ENCODE measurements at places on chromosomes 2 and 18. TPM values are rescaled to one million over a fixed set of nuclear protein-coding genes. Genes with fewer than 3 reads are reported as not detected.

Gene PTRHD1
- total RNA-seq = 30.6 TPM

GRCh38 chr2:62362561-62362960, 143.4 kb downstream of the TMEM17 start:
- DNase-seq = no peak
- H3K36me3 ChIP-seq = no peaks in the 10 kb centered on the region
- no peak overlapping the region for H3K4me3 ChIP-seq
- H3K4me1 ChIP-seq = no peaks in the 10 kb centered on the region
- H3K27ac ChIP-seq = no peak overlapping the region
- H3K27me3 ChIP-seq = peaks cover 7% of the 10 kb centered on the region

- H3K4me3 ChIP-seq = no peak overlapping the region
- no peak overlapping the region for H3K27ac ChIP-seq
- H3K27me3 ChIP-seq = peaks cover 15% of the 10 kb centered on the region
Observed at GRCh38 chr2:134089454-134089853, 164.4 kb upstream of the MGAT5 start.

DNA sequence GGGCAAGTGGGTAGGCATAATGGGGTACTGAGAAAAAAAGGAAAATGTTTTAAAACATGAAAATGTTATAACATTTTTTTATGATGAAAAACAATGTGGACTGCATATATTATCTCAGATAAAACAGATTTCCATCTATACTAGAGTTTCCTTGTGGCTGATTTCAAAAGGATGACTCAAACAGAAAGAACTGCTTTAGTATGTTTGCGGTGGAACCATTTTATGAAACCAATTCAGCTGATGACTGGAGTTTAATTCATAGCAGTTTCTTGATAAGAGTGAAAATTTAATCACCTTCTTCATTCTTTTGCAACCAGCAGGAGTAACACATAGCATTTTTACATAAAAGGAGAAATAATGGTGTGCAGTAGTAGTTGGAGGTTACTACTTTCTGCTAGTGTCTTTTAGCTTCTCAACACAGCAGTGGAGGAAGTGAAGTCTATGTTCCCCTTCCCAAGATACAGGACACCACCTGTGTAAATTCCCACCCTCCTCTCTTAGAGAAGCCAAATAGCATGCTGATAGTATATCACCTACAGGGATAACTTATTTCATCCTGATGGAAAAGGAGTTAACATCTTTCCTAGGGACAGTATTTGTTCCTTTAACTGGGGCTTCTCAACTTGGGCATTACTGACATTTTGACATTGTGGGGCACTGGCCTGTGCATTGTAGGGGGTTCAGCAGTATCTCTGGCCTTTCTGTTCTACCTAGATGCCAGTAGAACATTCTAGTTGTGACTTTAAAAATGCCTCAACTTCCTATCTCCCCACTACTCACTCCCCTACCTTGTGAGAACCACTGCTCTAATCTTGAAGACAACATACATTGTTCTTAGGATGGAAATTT, 29.9 kb downstream of the PELI1 start:
- no peaks in the 10 kb centered on the region for H3K36me3 ChIP-seq
- H3K27me3 ChIP-seq = no peaks in the 10 kb centered on the region
- DNase-seq = peak; percentile 69
- H3K27ac ChIP-seq = peak overlapping the region; percentile 71
- peak overlapping the region; percentile 58 for H3K4me3 ChIP-seq

Gene SFT2D3
- total RNA-seq = 3.1 TPM

Gene RAMP1
- total RNA-seq = 1.6 TPM

Gene TOGARAM2
- not detected for total RNA-seq

DNA sequence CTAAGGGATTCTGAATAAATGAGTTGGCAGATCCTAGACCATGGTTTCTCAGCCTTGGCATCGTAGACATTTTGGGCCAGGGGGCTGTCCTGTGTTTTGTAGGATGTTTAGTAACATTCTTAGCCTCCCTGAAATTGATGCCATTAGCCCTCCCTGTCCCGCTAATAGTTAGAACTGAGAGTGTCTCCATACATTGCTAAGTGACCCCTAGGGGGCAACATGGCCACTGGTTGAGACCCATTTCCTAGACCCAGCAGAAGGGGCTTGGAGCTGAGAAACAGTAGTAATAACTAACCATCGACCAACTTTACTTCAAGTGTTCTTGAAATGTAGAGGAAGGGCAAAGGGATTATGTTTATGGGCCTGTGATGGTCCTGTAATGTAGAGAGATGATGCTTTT, 40.8 kb downstream of the KCMF1 start:
- no peak for DNase-seq
- H3K36me3 ChIP-seq = peaks cover 32% of the 10 kb centered on the region
- H3K27ac ChIP-seq = peak overlapping the region; percentile 28
- H3K4me1 ChIP-seq = peaks cover 82% of the 10 kb centered on the region

GRCh38 chr2:186484062-186484735, 1.9 kb upstream of the ZC3H15 start:
- peaks cover 4% of the 10 kb centered on the region for H3K27me3 ChIP-seq
- peak overlapping the region; percentile 100 for H3K4me3 ChIP-seq
- peaks cover 50% of the 10 kb centered on the region for H3K4me1 ChIP-seq
- H3K27ac ChIP-seq = no peak overlapping the region

- H3K4me3 ChIP-seq = peak overlapping the region; percentile 43
- H3K27ac ChIP-seq = no peak overlapping the region
- H3K4me1 ChIP-seq = peaks cover 23% of the 10 kb centered on the region
- H3K36me3 ChIP-seq = peaks cover 5% of the 10 kb centered on the region
Observed at GRCh38 chr18:57430079-57431001, 4.8 kb upstream of the ONECUT2 start.

GRCh38 chr2:172440795-172441194, 13.4 kb downstream of the ITGA6 start:
- DNase-seq = no peak
- no peaks in the 10 kb centered on the region for H3K27me3 ChIP-seq
- peaks cover 5% of the 10 kb centered on the region for H3K36me3 ChIP-seq
- 0 out of 2 replicates have a peak overlapping the region, but pooled peaks have one; percentile 8 for H3K4me3 ChIP-seq

DNA sequence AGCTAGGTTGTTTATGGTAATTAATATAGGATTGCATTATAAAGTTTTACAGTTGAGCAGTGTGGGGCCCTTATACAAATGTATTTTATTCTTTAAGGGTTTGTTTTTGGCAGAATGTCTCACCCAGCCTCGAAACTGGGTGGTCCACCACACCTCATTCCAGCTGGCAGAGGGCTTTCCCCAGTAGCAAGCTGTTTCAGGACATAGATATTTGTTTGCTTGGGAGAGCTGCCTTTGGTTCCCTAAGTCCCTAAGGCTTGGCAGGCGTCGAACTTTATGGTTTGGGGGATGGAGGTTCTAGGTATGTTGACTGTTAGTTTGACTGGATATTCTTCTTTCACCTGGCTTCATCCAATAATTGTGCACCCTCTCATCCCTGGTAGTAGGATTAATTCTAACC, 205.9 kb downstream of the KCNS3 start:
- no peaks in the 10 kb centered on the region for H3K36me3 ChIP-seq
- H3K4me3 ChIP-seq = no peak overlapping the region
- H3K4me1 ChIP-seq = no peaks in the 10 kb centered on the region
- peaks cover 3% of the 10 kb centered on the region for H3K27me3 ChIP-seq
- no peak overlapping the region for H3K27ac ChIP-seq
- no peak for DNase-seq

- no peak for DNase-seq
- H3K36me3 ChIP-seq = no peaks in the 10 kb centered on the region
- H3K4me3 ChIP-seq = no peak overlapping the region
- no peaks in the 10 kb centered on the region for H3K4me1 ChIP-seq
Observed at GRCh38 chr2:105248316-105249070, 7.0 kb downstream of the GPR45 start.

DNA sequence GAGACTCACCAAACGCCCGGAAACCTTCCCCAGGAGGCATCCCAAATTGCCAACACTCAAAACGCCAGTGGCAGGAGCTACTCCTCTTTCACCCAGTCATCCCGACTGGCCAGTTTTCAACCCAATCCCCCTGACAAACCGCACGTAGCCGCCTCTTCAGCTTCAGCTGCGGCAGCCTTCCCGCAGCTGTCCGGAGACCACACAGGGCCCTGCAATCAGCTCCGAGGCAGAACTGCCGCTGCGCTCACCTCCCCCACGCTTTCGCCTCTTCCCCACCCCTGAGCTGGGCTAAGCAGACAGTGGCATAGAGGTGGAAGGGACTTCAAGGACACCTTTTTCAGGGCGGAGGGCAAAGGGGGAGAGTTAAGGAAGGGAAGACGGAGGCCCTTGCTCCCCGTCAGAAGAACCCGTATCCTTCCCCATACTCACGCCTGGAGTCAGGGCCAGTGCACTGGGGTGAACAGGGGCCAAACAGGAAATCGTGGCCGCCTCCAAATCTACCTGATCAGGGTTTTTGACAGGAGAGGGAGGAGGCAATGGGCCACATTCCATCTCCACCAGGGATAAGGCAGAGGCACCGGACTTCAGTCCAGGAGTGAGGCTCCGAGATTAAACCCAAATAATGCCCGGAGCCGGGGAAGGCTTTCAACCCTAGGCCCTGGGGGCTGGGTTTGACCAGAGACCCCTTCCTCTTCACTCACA, 16.9 kb downstream of the CYP26B1 start:
- peaks cover 12% of the 10 kb centered on the region for H3K27me3 ChIP-seq
- no peaks in the 10 kb centered on the region for H3K36me3 ChIP-seq
- no peak overlapping the region for H3K27ac ChIP-seq
- H3K4me3 ChIP-seq = no peak overlapping the region
- DNase-seq = no peak

- DNase-seq = no peak
- peaks cover 6% of the 10 kb centered on the region for H3K36me3 ChIP-seq
- H3K4me3 ChIP-seq = peak overlapping the region; percentile 93
Observed at GRCh38 chr2:47401789-47402554, 984 bp upstream of the MSH2 start.

DNA sequence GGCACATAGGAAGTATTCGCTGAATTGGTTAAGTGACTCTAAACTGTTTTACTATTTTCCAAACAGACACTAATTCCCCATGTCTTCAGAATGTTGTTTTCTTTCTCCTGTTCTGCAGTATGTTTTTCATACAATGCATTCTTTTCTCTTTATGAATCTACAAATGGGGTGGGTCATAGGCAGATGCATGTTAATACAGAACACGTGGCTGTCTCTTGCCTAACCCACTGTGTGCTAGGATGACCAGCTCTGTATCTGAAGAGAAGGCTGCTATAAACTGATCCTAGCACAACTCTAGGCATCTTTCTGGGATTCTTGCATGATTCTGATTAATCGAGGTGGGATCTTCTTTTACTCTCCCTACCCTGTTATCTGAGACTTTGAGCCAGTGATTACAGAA, 826.0 kb downstream of the PLCL1 start:
- H3K36me3 ChIP-seq = no peaks in the 10 kb centered on the region
- no peaks in the 10 kb centered on the region for H3K27me3 ChIP-seq
- no peaks in the 10 kb centered on the region for H3K4me1 ChIP-seq
- no peak overlapping the region for H3K27ac ChIP-seq
- DNase-seq = no peak
- no peak overlapping the region for H3K4me3 ChIP-seq

DNA sequence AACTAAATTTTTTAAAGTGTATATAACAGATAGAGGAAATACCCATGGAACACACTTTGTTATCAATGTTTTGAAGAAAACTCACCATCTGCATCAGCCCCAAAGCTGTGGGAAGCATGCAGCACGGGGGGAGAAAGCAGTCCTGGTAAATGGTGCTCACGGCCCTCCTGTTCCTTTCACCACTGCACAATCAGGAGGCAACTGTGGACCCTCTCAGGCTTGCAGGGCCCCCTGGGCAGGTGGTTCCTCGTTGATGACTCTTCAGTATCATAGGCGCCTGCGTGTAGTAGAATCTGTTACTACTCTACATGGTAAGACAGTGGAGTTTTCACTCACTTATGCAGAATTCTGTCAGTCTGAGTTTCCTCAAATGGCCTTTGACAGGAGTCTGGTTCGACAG, 4.9 kb upstream of the CNDP1 start:
- no peak for DNase-seq
- H3K4me3 ChIP-seq = no peak overlapping the region
- H3K4me1 ChIP-seq = no peaks in the 10 kb centered on the region
- H3K27me3 ChIP-seq = peaks cover 25% of the 10 kb centered on the region
- no peaks in the 10 kb centered on the region for H3K36me3 ChIP-seq

Gene SCN3A
- 2.2 TPM for total RNA-seq

Gene SLC5A7
- total RNA-seq = not detected

DNA sequence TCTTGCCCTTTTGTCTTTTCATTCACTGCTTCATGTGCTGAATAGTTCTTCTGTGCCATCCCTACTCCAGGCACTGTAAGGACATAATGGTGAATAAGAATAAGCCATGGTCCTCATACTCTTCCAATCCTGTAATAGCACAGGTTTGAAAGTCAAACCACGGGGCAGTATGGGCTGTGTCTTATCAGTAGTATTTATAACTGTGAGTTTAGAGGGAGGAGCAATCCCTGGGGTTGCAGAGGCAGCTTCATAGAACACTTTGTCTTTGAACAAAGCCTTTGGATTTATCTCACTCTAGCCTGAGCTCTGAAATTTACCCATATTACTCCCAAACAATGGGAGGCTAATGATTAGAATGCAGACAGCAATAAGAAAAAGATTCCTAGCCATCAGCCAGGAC, 30.2 kb upstream of the ALK start:
- H3K27ac ChIP-seq = no peak overlapping the region
- H3K4me1 ChIP-seq = no peaks in the 10 kb centered on the region
- H3K4me3 ChIP-seq = no peak overlapping the region

GRCh38 chr2:202749477-202749876, 114.7 kb downstream of the FAM117B start:
- H3K4me1 ChIP-seq = no peaks in the 10 kb centered on the region
- H3K27me3 ChIP-seq = peaks cover 3% of the 10 kb centered on the region
- H3K4me3 ChIP-seq = no peak overlapping the region
- no peak overlapping the region for H3K27ac ChIP-seq
- DNase-seq = no peak
